ENCODE measurements at places on chromosomes 6 and 20.

- no peak for DNase-seq
Observed at GRCh38 chr20:64036346-64037198, 590 bp downstream of the C20orf204 start.

DNA sequence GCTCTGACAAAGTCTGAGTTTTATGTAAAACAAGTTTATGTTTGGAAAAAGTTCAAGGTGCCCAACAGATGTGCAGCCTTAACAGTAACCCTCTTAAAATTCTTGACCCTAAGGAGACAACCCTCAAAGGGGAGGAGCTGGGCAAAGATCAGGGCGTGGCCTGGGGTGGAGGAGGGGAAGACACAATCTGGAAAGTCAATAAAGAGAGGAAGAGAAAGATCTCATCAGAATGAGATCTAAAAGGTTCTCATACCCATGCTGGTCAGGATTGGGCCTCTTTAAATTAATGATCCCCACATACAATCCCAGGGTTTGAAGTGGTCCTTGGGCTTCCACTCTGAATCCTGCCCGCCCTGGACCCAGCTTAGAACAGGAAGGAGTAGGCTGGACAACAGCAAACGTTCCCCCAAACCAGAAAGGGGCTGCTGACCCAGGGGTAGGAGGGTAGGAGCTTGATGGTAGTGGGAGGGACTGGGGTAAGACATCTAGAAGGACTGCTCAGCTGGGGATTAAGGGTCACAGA lies 33.0 kb downstream of the FOXP4 start:
- DNase-seq: no peak

DNA sequence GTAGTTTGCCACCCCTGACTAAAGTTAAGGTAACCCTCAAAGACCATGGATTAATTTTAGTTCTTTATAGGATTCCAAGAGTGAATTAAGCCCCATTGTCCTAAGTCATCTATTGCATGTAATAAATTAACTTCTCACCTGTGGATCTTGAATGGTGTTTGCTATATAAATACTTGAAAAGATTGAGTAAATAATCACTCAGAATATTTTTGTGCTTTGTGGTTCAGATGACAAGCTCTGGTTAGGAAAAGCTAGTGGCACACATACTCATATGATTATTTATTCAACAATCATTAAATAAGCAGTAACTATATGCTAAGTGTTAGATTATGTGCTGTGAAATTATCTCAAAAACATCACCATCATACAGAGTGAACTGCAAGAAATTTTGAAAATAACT lies 203.2 kb downstream of the OGFRL1 start:
- no peak for DNase-seq

DNA sequence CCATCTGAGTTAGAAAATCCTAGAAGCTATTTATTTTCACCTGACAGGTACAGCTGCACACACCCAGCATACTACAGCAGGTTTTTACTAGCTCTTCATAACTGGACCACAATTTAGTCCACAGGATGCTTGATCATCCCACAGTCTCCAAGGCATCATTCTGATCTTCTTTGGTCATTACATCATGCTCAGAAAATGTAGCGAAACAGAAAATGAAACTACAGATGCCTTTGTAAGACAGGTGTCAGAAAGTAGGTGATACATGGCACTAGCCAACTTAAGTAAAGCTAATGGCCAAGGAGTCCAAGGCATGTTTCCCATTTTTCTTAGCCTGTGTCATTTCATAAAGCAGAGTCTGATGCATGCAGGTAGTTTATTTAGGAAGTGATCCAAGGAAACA lies 102.3 kb downstream of the HTR1B start:
- no peak for DNase-seq

- DNase-seq: no peak
Observed at GRCh38 chr6:129195643-129196042, 312.7 kb downstream of the LAMA2 start.

- no peak for DNase-seq
Observed at GRCh38 chr6:34384321-34385153, 7.9 kb downstream of the NUDT3 start.

DNA sequence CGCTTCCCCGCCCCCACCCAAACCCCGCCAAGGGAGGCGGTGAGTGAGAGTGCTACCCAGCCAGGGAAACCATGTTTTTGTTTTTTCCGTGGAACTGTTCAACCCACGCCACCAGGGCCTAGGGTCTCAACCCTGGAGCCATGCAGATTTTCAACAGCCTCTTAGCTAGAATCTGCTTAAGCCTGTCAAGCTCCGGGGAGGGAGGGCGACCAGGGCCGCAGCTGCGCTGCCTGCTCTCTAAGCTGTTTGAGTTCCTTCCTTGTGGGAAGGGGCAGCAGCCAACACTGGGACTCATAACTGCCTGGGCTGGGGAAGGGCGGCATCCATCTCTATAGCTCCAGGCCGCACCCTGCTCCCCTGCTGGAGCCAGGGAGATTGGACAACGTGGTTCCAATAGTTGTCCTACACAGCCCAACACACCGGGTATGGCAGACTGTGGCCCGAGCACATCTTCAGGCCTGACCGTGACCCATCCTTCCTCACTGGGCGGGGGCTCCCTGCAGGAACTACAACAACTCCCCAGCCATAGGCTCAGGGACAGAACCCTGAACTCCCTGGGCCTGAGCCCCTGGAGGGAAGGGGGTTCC lies 1065.7 kb upstream of the MANEA start:
- DNase-seq: no peak

GRCh38 chr6:155936551-155936950 lies 480.9 kb upstream of the NOX3 start:
- DNase-seq: no peak

- DNase-seq: no peak
Observed at GRCh38 chr6:5464099-5464885, 203.0 kb downstream of the FARS2 start.

DNA sequence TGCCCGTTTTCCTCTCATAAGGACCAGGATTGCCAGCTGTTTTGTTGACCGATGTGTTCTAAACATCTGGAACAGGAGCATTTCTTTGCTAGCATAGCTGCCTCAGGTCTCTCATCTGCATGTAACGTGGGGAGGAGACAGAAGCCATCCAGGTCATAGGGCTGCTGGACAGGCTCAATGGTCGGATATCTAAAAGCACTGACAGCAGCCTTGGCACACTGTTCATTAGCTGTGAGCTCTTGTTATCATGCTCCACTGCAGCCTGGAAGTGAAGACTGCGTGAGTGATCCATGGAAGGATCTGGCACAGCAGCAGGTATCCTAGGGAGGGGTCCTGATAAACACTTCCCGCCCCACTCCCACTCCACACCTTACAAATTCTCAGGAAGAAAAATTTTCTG lies 175.3 kb downstream of the LRFN2 start:
- DNase-seq: no peak

GRCh38 chr20:57622579-57623381 lies 2.6 kb upstream of the ZBP1 start:
- peak; percentile 74 for DNase-seq

GRCh38 chr20:41748051-41748450 lies 129.9 kb upstream of the CHD6 start:
- DNase-seq: no peak

GRCh38 chr6:151084275-151084674 lies 155.5 kb upstream of the AKAP12 start:
- no peak for DNase-seq

DNA sequence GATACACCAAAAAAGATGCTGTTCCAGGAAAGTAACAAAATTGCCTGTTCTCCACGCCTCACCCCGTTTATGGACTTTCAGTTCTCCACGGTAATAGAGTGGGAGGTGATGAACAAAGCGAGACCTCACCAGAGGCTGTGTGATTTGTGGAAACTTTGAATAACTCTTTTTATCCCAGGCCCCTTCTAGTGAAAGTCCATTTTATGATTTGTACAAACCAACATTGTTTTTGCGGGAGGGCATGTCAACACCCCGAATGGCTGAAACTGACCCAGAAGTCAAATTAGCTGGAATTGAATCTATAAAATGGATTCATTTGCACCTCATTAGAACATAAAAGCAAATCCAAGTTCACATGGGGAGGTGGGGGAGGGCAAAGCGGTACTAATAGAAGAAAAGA lies 517.8 kb downstream of the CDH26 start:
- no peak for DNase-seq

GRCh38 chr6:157281570-157281969 lies 41.7 kb downstream of the TMEM242 start:
- DNase-seq: no peak

DNA sequence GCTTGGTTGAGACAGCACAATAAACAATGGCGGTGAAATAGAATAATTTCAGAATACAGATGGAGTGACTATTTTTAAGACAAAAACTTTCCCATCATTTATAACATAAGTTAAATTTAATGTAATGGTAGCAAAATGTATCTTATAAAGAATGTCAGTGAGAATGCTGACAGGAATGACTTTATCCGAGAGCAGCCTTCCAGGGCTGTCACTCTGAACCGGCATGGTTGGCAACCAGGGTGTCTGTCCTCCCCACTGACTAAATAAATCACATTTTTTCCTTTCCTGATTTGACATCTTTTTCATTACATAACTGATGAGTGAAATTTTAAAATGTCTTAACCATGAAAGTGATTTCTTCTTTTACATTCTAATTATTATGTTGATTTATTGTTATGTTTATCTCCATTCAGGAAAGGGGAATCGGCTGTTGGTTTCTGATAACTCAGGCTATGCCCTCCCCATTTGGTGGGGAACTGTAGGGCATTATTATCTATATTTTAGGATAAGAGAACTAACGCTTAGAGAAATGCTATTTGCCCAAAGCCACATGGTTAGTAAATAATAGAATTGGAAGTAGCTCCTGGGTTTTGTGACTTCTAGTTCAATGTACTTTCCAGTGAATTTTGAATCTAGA lies 109.2 kb upstream of the OGFRL1 start:
- DNase-seq: no peak

- DNase-seq: peak; percentile 46
Observed at GRCh38 chr20:59835448-59836395, 97.7 kb downstream of the SYCP2 start.

- DNase-seq: no peak
Observed at GRCh38 chr6:131159578-131159977, 24.3 kb downstream of the AKAP7 start.

GRCh38 chr20:53238121-53238660 lies 266.0 kb downstream of the TSHZ2 start:
- DNase-seq: no peak

DNA sequence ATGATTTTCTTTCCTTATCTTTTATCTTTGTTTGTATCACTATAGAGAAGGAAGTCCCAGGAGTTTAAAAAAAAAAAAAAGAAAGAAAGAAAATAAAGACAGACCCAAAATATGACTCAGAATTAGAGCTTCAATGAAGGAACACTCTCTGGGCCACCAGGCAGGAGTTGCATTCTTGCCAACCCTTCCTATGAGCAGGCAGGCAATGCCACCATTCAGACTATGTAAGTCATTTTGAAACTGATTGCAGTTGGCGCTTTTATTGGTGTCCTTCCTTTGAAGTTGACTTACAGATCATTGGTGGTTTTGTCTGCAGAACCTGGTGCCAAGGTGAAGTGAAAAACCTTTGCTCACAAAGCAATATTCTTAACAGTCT lies 50.3 kb downstream of the MYB start:
- no peak for DNase-seq

DNA sequence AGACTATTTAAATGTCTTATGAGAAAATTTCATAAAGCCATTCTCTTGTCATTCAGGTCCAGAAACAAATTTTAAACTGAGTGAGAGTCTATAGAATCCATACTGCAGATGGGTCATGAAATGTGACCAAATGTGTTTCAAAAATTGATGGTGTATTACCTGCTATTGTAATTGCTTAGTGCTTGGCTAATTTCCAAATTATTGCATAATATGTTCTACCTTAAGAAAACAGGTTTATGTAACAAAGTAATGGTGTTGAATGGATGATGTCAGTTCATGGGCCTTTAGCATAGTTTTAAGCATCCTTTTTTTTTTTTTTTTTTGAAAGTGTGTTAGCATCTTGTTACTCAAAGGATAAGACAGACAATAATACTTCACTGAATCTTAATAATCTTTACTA lies 5.0 kb downstream of the MARCKS start:
- DNase-seq: no peak

DNA sequence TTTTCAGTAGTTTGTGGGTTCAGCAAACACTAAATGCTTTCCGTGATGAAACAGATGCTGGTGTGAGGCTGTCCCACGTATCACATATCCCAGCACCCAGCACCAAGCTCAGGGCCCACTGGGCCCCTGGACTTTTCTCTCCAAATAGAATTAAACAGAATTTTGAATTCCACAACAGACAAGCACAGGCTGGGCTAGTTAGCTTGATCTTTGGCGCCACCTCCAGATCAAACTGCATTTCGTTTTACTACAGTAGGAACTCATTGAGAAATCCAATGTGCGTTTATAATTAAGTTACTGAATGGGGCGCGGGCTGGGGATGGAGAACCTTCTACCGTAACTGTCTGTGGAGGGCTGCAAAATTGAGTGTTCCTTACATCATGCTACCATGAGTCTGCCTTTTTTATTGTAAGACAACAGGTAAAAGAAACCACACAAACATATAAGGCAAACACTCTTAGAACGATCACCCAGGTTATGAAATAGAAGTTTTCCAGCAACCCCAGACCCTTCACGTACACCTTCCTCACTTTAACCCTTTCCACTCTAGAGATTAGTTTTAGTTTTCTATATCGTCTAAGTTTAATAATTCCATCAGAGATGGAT lies 107.8 kb downstream of the ZFP64 start:
- peak; percentile 70 for DNase-seq

GRCh38 chr6:136499370-136499769 lies 50.9 kb downstream of the MAP7 start:
- no peak for DNase-seq

- no peak for DNase-seq
Observed at GRCh38 chr6:390914-391558, 516 bp upstream of the IRF4 start.

- DNase-seq: no peak
Observed at GRCh38 chr6:164396071-164397047, 913.0 kb downstream of the C6orf118 start.

GRCh38 chr6:169490830-169491229 lies 211.0 kb downstream of the WDR27 start:
- no peak for DNase-seq

- DNase-seq: no peak
Observed at GRCh38 chr20:51319522-51319921, 223.0 kb downstream of the NFATC2 start.

- DNase-seq: no peak
Observed at GRCh38 chr6:148223424-148223842, 119.2 kb upstream of the SASH1 start.

DNA sequence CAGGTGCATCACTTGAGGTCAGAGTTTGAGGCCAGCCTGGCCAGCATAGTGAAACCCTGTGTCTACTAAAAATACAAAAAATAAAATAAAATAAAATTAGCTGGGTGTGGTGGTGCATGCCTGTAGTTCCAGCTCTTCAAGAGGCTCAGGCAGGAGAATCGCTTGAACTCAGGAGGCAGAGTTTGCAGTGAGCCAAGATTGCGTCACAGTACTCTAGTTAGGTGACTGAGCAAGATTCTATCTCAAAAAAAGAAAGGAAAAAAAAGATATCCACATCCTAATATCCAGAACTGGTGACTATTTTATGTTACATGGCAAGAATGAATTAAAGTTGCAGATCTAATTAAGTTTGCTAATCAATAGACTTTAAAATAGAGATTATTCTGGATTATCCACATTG lies 32.5 kb downstream of the SCGN start:
- no peak for DNase-seq

- peak; percentile 58 for DNase-seq
Observed at GRCh38 chr6:104955491-104955890, 1.4 kb upstream of the LIN28B start.

GRCh38 chr20:53736757-53737395 lies 143.2 kb upstream of the ZNF217 start:
- DNase-seq: no peak

Data from nephron progenitor cell (in vitro differentiated cells).